ENCODE measurements at places on chromosomes 2 and 18.

- DNase-seq = no peak
These were observed 91.0 kb downstream of the TGIF1 start for GRCh38 chr18:3540805-3541548.

GRCh38 chr2:196487417-196487816 is 152.1 kb upstream of the CCDC150 start:
- no peak for DNase-seq

- no peak for DNase-seq
These were observed 10.5 kb downstream of the CTDP1 start for GRCh38 chr18:79690071-79690470.

DNA sequence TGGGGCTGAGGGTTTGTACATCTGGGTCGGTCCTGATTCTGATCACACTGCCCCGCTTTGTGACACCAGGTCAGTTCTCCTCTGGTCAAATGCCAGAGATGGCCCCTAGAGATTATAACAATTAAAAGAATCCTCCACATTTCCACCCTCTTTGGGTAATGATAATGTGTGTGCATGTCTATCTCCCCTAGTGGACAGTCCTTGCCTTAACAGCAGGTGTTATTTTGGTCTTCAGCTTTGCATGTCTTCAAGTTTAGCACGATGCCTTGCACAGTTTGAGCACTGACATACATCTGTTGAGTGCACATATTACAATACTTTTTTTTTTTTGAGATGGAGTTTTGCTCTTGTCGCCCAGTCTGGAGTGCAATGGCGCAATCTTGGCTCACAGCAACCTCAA is 25.7 kb upstream of the COX7A2L start:
- no peak for DNase-seq

- no peak for DNase-seq
These were observed 324.1 kb upstream of the NT5C1B start for GRCh38 chr2:18913512-18913911.

- no peak for DNase-seq
These were observed 60.4 kb upstream of the TANC1 start for GRCh38 chr2:158907926-158908456.

GRCh38 chr2:58794103-58794502 is 553.0 kb upstream of the FANCL start:
- DNase-seq = no peak

- DNase-seq = no peak
These were observed 11.0 kb upstream of the KYNU start for GRCh38 chr2:142866426-142866825.

GRCh38 chr2:136538489-136538888 is 226.9 kb upstream of the THSD7B start:
- DNase-seq = no peak

GRCh38 chr2:69464575-69464974 is 27.3 kb upstream of the NFU1 start:
- DNase-seq = no peak

- no peak for DNase-seq
These were observed 5.2 kb downstream of the XRCC5 start for GRCh38 chr2:216114382-216114713.

- DNase-seq = no peak
These were observed 571 bp downstream of the EEF1B2 start for GRCh38 chr2:206160125-206160806.

DNA sequence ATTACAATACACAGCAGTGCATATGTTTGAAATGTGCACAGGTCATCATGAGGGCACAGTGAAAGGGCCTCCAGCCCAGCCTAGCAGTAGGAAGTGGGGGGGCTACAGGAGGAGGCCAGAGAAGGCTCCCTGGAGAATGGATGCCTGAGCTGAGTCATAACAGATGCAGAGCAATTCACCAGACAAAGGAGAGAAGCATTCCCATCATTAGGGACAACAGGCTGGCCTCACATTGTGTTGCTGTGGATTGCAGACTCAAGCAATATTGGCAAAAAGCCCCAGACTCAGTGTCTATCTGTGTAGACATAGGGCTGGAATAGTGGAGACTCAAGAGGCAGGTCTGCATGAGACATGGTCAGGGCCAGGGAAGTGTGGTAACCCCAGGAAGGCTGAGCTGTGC is 329.9 kb downstream of the DLGAP1 start:
- peak; percentile 66 for DNase-seq

- no peak for DNase-seq
These were observed 55.4 kb downstream of the POU3F3 start for GRCh38 chr2:104909317-104909716.

GRCh38 chr18:22816266-22817176 is 116.6 kb upstream of the RBBP8 start:
- DNase-seq = no peak

GRCh38 chr2:68723181-68723580 is 11.4 kb upstream of the ARHGAP25 start:
- no peak for DNase-seq

- DNase-seq = no peak
These were observed 837.4 kb upstream of the ID2 start for GRCh38 chr2:7844414-7844965.

DNA sequence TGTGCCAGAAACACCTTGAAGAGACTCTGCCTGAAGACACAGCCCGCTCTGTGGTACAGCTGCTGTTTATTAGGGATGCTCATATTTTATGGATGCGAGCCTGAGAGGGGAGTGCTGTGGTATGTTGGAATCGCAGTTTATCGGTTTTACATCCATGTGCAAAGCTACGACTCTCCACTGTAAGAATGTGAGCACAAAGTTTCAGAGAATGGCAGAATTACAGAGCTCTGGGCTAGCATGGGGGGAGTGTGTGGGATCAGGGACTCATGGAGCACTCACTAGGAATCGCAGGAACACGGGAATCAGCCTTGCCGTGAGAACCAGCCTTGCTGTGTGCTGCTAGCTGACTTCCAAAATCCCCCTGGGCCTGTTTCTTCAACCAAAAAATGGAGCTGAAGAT is 199.9 kb downstream of the RNF144A start:
- DNase-seq = no peak

GRCh38 chr18:61967252-61967891 is 74.6 kb upstream of the RNF152 start:
- no peak for DNase-seq

DNA sequence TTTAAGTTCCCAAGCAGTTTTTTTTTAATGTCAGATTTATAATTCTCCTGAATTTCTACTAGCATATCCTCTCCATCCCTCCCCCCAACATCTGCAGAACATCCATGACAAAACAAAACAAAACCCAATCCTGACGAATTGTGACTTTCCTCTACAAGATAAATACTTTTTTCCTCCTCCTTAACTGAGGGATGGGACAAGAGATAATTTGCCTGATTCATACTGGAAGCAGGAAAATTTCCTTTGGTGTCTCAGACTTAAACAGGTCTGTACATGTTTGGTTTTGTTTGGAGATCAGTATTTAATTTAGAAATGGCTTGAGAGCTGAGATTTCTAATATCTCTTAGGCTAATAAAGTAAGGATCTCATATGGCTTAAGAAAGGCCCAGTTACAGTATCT is 2.2 kb downstream of the CAVIN2 start:
- DNase-seq = no peak

- no peak for DNase-seq
These were observed 110.0 kb downstream of the COL4A4 start for GRCh38 chr2:227054006-227054405.

DNA sequence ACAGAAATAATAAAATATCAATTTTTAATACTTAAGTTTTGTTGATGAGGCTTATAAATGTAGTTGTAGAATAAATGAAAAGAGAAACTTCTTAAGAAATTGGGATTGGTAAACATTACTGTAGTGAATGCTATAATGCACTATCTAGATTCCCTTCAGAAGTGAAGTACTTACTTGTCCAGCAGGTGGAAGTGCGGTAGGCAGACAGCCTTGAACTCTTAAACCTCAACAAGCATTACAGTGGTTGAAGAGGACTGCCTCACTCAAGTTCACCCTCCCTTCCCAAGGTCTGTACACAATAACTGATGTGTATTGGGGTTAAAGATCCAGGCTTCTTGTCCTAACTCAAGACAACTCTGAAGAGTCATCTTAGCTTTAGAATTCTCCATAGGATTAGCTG is 931.0 kb upstream of the LRRTM1 start:
- DNase-seq = no peak

DNA sequence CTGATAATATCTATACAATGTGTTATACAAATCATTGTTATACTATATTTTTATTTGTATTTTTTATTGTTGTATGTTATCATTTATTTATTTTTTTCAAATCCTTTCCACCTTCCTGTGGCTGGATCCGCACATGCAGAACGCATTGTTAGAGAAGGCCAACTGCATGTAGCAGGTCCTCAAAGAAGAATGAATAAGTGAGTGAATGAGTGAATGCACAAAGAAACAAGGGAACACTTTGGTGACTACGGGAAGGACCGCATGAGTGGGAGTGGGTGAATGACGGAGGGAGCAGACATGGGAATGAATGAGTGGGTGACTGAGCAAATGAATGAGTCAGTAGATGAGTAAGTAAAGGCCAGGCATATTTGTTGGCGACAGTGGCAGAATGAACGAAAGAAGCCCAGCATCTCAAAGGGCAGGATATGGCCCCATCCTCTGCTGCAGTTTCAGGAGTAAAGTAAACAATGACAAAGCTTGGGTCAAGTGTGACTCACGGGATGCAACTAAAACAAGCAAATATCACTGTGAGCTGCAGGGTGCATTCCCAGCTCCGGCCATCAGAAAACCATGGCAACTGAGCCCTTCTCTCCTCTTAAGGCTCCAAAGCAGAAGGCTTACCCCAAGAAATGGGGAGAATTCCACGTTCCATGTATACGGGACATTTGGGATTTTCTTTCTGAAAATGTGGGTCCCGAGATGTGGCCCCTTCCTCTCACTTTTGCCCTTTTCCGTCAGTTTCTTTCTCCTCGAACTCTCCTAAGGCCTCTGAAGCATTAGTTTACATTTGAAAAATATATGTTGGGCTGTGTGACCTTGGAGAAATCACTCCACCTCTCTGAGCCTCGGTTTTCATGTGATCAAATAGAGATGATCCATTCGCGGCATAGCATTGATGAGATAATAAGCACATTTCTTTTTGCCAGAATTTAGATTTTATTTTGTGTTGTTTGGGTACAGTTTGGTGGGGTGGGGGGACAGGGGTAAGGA is 24.5 kb downstream of the KCNF1 start:
- no peak for DNase-seq

GRCh38 chr2:195603998-195604397 is 53.0 kb upstream of the SLC39A10 start:
- no peak for DNase-seq

DNA sequence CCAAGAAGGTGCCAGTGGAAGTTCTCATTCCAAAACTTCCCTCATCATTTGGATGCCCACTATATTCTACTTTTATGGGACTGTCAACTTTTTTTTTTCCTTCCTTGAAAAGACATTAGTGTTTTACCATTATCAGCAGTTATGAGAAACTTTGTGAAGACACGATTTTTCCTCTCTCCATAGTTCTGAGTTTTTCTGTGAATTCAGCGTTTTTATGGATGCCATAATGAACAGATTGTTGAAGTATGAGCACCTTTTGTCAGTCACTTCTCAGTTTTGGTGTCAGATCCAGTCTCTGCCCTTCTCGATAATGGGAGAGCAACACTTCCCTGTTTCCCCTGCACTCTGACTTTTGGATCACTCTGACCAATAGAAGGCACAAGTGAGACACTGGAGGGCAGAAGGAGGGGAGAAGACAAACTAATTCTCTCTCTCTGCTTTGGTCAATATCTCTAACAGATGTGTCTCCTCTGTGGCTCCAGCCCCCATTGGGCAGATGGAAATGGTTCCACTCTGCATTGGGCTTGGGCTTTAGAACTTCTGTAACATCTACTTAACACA is 53.5 kb upstream of the FN1 start:
- DNase-seq = no peak

DNA sequence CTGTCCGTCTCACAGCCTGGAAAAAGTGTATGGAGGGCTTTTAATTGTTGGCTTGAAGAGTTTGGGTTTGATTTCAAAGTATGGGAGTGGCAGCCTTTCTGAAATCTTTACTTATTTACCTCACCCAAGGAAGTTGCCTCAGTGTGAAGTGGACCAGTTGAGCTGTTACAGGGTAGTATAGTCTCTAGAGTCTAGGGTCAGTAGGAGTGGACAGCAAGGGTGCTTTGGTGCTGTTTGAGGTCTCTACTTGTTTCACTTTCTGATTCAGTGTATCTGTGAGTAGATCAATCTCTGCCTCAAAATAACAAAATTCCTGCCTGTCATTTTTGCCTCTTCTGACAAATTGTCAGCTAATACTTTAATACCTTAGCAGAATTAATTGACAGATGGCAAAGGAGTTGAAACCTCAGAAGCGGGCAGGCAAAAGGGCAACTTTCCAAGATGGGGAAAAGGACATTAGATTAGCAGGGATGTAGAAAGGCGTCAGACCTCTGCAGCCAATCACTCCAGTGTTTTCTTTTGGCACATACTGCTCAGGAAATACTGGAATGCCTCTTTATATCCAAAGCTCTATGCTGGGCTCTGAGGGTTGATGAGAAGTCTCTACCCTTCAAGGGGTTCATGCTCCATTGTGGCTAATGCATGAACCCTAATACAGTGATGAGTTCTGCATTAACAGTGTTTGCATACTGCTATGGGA is 5.9 kb downstream of the RIOK3 start:
- no peak for DNase-seq

- no peak for DNase-seq
These were observed 63.0 kb upstream of the MSH2 start for GRCh38 chr2:47339745-47340541.

GRCh38 chr2:207223051-207223450 is 57.3 kb upstream of the KLF7 start:
- DNase-seq = peak; percentile 75

- DNase-seq = no peak
These were observed 244.8 kb downstream of the IKZF2 start for GRCh38 chr2:212906620-212907019.

DNA sequence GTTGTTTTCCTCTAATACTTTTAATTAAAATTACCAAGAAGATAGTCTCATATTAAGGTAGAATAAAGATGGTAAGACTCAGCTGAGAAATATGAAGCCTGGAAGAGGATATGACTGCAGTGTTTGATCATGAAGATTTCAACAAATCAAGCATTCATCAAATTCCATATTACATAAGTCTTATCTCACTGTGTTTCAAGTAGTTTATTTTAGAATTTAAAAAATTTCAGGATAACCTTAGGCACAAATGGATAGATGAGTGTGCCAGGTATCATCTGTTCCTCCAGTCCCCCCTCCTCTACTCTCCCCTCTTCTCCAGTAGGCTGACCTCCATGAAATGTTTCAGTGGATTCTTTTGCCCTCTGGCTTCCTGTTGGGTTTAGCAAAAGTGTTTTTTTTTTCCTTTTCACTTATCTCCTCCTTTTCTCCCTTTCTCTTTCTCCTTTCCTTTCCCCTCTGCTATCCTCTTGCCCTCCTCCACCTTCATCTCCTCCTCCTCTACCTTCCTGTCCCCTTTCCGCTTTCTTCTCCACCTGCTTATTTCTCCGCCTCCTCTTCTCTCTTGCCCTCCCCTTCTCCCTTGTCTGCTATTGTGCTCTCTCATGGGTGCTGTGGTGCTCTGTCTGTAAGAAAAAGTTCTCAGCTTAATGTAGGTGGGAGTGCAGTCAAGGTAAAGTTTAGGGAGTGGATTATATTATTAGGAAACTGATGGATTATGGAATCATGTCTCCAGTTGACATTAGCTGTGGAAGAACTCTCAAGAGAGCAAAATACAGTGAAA is 72.8 kb downstream of the ABI2 start:
- DNase-seq = no peak

GRCh38 chr2:192044496-192044895 is 150.2 kb downstream of the TMEFF2 start:
- DNase-seq = no peak

- DNase-seq = no peak
These were observed 40.0 kb upstream of the ATG16L1 start for GRCh38 chr2:233211548-233211895.

All from retina (tissue), 1 donor.